ENCODE measurements at places on chromosomes 11 and 22.
A peak's percentile ranks its signal among the peaks of the same experiment; 100 is the strongest.

DNA sequence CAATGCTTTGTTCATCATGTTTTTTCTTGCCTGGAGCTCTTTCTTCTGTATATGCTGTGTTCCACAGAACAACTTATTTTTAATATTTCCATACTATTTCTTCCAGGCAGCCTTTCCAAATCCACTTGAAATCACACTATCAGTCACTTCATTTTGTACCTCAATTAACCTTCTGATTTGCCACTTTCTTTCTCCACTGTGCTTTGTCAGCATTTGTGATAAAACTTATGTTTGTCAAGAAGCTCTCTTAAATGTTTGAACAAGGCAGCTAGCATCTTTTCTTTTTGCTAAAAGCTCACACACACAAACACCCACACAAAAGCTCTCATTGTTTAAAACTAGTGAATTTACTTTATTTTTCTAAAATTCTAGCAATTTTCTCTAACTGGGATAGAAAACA, 2014.7 kb upstream of the RAG2 start:
- no peak for DNase-seq

- no peak for DNase-seq
Measured at GRCh38 chr11:556662-557256, 3.8 kb downstream of the LMNTD2 start.

- DNase-seq = no peak
Measured at GRCh38 chr11:12902791-12903486, 106.2 kb upstream of the RASSF10 start.

DNA sequence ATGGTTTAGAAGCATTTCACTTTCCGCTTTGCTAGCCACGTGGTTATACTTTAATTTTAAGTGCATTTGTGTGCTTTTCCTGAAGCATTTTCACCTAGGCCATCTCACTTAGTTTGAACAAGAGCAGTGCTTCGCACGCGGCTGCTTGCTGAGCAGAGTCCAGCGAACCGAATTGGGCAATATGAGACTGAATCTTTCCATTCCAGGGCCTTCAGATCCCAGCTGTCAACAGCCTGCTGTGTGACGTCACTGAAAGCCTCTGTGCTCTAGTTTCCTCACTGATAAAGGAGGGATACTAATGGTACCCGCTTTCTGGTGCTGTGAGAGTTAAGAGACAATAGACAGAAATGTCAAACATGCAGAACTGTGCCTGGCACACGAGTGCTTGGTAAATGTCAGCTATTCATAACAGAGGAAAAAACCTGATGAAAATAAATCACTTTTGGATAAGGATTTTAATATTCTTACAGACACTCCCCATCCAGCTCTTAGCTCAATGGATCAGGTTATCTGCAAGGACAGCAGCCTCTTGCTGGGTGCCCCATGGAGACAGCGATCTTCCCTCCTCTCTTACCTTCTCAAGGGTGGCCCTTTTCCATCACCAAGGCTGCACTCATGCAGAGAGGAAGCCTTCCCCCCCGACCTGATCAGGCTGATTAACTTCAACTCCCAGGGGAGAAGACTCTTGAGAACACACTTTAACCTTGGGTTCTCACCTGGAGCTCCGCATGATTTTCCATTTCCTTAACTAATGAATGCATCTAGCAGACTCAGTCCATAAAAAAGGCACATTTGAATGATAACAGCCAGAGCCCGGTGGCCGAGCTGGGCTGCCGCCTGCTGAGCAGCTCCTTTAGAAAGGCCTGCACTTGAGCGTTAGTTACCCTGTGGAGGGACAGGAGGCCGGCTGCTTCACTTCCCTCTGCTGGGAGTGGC, 3.5 kb upstream of the GLB1L3 start:
- DNase-seq = peak; percentile 28

GRCh38 chr11:33234397-33235190, 22.6 kb upstream of the HIPK3 start:
- DNase-seq = peak; percentile 44

- DNase-seq = no peak
Measured at GRCh38 chr11:25068451-25068850, 571.6 kb downstream of the LUZP2 start.

DNA sequence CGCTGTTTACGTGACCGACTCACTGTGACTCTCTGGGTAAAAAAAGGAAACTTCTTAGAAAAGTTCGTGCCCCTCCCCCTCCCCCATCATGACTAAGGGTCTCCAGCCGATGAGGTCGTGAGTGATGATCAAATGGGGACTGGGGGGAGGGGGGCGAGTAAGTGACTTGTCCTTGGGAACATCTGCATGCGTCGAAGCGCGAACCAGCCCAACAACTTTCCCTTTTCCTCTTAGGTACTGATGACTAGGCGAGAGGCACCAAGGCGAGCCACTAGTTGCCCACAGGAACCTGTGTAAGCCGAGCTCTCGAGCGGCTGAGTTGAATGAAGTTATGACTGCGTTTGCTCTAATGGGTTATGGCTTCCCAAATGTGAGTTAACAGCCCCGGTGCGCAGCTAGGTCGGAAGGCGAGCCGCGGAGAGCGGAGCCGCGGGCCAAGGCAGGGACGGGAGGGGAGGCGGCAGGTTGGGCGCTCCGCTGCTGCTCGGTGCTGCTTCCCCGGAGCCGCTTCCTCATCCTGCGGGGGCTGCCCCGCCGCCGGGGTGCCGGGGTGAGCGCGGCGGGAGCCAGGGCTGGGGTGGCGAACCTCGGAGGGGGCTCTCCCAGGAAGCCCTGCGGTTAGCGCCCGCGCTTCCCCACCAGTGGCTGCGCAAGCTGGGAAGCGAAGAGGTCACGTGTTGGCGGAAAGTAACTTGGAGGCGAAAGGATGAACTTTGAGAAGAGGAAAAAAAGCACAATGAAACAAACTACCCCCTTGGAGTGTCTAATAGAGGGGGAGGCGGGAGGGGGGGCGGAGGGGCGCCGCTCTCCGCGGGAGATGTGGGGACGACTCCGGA, 22.1 kb upstream of the BDNF start:
- DNase-seq = no peak

DNA sequence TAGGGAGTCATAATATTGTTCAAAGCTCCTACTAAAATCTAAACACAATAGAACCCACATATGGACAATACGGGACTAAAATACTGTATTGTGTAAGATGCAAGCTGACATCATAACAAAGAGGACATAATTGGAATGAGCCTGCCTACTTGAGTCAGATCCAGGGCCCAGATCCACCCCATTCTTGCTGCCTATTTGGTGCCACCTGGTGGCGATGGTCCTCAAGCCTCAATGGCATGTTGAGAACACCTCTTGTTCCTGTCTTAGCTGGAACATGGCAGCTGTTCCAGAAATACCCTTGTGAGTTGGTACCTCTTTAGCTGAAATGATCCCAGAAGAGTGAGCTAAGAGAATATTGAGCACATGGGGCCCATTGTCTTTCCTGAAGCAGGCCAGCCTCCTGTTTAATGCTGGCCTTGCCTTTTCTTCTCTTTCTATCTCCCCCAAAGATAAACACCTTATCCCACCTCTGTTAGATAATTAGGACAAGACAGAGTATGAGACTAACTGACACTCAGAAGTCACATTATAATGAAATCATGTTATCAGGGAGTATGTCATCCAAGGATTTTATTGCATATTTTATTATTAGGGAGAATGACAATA, 680.9 kb upstream of the ANO5 start:
- no peak for DNase-seq

All from fibroblast of gingiva (primary cell).